Naive thymus-derived CD4-positive, alpha-beta T cell (primary cell): ENCODE measurements at places on chromosomes 6 and 20. TPM values are rescaled to one million over a fixed set of nuclear protein-coding genes. Genes with fewer than 3 reads are reported as not detected.

SPINT3 gene
- not detected for total RNA-seq

GZF1 gene
- 19.6 TPM for total RNA-seq

SULF2 gene
- 0.43 TPM for total RNA-seq

HSF2 gene
- total RNA-seq, result 28.8 TPM

DAAM2 gene
- not detected for total RNA-seq

IMPG1 gene
- total RNA-seq, result not detected

RSPO4 gene
- total RNA-seq, result 0.40 TPM

ENPP3 gene
- total RNA-seq, result 0.51 TPM

ZNF341 gene
- total RNA-seq, result 6.0 and 6.1 TPM in 2 replicates

HLA-DOA gene
- 1.7 and 3.0 TPM in 2 replicates for total RNA-seq

GRCh38 chr6:49964064-49964463 is at the start of gene DEFB114:
DEFB114 (minus strand) TSS chr6:49964164; CDS start chr6:49964105, 59 bp downstream.
- no peaks in the 10 kb centered on the region for H3K36me3 ChIP-seq
- H3K27ac ChIP-seq, result no peak within 1 kb of the TSS
- no peaks in the 10 kb centered on the region for H3K27me3 ChIP-seq
- no peaks in the 10 kb centered on the region for H3K4me1 ChIP-seq
- H3K4me3 ChIP-seq, result no peak within 1 kb of the TSS
- DNase-seq, result no peak

DNA sequence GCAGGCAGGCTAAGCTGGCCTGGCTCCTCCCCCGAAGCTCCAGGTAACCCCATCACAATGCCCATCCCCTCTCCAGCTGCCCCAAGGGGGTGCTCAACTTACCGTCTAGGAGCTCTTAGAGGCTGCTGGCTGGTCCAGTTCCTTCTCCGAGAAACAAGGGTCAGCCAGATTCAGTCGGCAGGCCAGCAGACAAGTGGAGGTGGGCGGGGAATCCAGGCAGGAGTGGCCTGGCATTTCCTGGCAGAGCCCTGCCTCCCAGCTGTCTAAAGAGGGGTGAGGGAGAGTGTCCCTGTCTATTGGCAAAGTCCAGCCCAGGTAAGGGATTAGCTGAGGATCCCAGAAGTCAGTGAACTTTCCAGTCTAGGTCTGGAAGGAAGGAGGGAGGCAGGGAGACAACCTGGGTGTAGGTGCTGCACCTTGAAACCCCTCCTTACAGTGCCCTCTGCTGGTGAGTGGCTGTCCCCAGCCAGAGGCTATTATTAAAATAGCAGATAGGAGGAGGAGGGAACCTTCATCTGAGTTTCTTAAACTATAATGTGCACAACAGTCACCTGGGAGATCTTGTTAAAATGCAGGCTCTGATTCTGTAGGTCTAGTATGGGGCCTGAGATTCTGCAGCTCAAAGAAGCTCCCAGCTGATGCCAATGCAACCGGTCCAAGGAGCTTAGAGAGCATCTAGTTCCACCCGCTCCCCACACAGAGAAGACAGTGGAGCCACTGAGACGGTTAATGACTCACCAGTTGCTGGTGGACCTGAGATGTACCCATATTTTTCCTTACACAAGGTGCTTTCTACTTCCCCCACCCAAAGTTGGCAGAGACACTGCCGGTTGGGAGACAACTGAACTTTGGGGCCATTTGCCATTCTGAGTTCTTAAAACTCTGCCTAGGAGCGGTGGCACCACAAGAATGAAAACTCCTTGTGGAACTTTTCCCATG is at the start of gene UNC5CL:
Gene UNC5CL, minus strand, starts transcription at position 162 of the 939 bp plus-strand sequence. CDS start 4,147 bp downstream, outside the sequence.
- H3K4me1 ChIP-seq, result no peaks in the 10 kb centered on the region
- H3K27me3 ChIP-seq, result no peaks in the 10 kb centered on the region

- no peaks in the 10 kb centered on the region for H3K27me3 ChIP-seq
- H3K4me3 ChIP-seq, result no peak overlapping the region
- no peak for DNase-seq
- H3K36me3 ChIP-seq, result no peaks in the 10 kb centered on the region
- no peak overlapping the region for H3K27ac ChIP-seq
- no peaks in the 10 kb centered on the region for H3K4me1 ChIP-seq
Observed at GRCh38 chr6:138087593-138088325, 19.5 kb downstream of the PERP start.

DNA sequence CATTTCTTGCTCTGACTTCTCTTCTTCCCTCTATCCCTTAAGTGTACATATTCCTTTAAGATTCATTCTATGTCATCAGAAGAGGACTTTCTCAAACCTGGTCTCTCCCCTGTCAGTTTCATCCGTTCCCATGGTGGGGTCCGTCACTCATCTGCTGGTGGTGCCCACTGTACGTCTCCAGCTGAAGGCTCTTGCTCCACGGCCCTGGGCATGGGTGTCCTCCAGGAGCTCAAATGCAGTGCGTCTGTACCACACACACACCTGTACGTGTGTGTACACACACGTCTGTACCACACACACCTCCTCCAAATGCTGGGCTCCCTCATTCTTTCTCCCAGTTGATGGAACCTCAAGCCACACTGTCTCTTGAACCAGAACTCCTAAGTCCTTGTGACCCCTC is 85.6 kb downstream of the CAP2 start:
- no peak for DNase-seq
- H3K27ac ChIP-seq, result no peak overlapping the region
- H3K4me3 ChIP-seq, result no peak overlapping the region

DNA sequence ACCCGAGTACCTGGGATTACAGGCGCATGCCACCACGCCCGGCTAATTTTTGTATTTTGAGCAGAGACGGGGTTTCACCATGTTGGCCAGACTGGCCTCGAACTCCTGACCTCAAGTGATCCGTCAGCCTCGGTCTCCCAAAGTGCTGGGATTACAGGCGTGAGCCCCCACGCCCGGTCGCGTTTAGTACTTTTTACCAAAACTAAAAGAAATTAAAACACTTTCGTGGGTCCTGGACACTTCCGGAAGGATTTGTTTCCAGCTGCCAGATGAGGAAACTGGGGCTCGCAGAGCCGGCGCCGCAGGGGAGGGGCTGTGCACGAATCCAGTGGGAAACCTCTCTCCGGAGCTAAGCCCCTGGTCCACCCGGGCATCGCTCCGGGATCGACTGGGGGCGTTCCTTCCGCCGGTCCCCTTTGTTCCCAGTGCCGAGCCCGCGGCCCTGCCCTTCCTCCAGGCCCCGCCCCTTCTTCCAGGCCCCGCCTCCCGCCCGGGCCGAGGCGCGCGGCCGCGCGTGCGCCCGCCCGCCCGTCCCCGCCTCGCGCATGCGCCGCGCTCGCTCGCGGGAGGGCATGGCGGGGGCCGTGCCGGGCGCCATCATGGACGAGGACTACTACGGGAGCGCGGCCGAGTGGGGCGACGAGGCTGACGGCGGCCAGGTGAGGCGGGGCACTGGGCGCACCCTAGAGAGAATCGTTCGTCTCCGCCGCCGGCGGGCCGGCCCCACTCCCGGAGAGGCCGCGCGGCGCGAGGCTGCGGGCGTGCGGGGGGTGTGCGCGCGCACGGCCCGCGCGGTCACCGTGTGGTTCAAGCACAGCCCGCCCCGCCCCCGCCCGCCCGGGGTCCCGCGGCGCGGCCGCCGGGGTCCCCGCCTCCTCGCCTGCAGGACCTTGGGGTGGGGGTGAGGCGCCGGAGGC is at the start of gene NELFCD:
Gene NELFCD, plus strand, starts transcription at position 546 of the 917 bp plus-strand sequence. Its CDS starts 54 bp downstream, at position 600.
- H3K27ac ChIP-seq, result peak within 1 kb of the TSS; percentile 88
- H3K4me1 ChIP-seq, result peaks cover 24% of the 10 kb centered on the region
- no peaks in the 10 kb centered on the region for H3K36me3 ChIP-seq
- H3K4me3 ChIP-seq, result peak within 1 kb of the TSS; percentile 91
- no peaks in the 10 kb centered on the region for H3K27me3 ChIP-seq

GRCh38 chr6:112881828-112882780 is 535.0 kb downstream of the RFPL4B start:
- DNase-seq, result no peak
- H3K27me3 ChIP-seq, result no peaks in the 10 kb centered on the region
- no peak overlapping the region for H3K27ac ChIP-seq
- no peaks in the 10 kb centered on the region for H3K36me3 ChIP-seq
- H3K4me1 ChIP-seq, result no peaks in the 10 kb centered on the region

DNA sequence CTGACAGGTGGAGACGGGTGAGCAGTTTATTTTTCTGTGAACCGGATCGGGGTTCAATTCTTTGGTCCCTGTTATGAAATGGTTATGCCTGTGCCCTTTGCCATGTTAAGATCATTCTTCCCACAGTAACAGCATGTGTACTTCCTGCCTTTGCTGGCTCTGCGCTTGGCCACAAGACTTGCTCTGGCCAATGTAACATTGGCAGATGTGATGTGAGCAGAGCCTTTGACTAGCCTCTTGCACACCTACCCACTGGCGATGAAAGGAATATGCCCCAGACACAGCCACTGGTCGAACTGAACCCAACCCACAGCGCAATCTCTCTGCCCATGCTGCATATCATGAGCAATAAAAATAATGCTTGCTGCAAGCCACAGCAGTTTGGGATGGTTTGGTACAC is 31.9 kb downstream of the JAG1 start:
- H3K4me3 ChIP-seq, result no peak overlapping the region
- no peaks in the 10 kb centered on the region for H3K36me3 ChIP-seq
- no peak overlapping the region for H3K27ac ChIP-seq
- H3K4me1 ChIP-seq, result no peaks in the 10 kb centered on the region

GRCh38 chr6:11631008-11631407 is 93.5 kb downstream of the TMEM170B start:
- no peak for DNase-seq
- H3K4me1 ChIP-seq, result no peaks in the 10 kb centered on the region
- no peaks in the 10 kb centered on the region for H3K27me3 ChIP-seq
- H3K27ac ChIP-seq, result no peak overlapping the region
- H3K4me3 ChIP-seq, result no peak overlapping the region
- no peaks in the 10 kb centered on the region for H3K36me3 ChIP-seq

DNA sequence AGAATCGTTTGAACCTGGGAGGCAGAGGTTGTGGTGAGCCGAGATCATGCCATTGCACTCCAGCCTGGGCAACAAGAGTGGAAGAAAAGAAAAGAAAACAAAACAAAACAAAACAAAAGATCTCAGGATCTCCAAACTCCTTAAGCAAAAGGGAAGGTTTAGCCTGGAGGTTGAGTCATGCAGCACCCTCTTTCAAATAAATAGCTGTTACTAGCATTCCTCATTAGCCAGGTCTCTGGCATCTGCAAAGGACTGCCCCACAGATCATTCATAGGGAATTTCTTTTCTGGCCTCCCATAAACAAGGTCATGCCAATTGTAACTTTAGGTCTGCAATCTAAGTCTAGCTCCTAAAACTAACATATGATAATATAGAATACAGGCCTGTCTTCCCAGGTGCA is 37.2 kb downstream of the EDN1 start:
- DNase-seq, result no peak
- no peaks in the 10 kb centered on the region for H3K27me3 ChIP-seq
- no peaks in the 10 kb centered on the region for H3K36me3 ChIP-seq
- H3K4me3 ChIP-seq, result no peak overlapping the region
- H3K27ac ChIP-seq, result no peak overlapping the region

GRCh38 chr6:27139756-27140579 is 107.5 kb upstream of the PRSS16 start:
- peak overlapping the region; percentile 74 for H3K4me3 ChIP-seq
- peaks cover 27% of the 10 kb centered on the region for H3K4me1 ChIP-seq
- no peaks in the 10 kb centered on the region for H3K36me3 ChIP-seq
- H3K27ac ChIP-seq, result peak overlapping the region; percentile 86

DNA sequence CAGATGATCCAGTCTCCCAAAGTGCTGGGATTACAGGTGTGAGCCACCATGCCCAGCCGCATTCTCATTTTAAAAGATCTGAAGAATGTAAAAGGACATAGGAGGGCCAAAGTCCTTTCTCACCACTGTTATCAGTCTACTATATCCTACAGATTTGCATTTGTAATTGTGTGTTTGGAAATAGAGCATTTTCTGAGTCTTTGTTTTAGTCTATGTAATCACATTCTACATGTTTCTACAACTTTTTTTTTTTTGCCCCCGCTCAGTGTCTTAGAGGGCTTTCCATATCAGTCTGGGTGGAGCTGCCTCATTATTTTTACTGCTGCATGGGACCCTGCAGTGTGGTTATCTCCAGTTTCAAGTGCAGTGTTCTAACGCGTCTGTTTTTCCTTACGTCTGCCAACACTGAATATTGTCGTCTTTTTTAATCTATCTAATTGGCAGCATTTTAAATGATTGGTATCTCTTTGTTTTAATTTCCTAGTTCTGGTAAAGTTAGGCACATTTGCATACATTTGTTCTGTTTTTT is 7.8 kb downstream of the CUL9 start:
- DNase-seq, result no peak
- no peaks in the 10 kb centered on the region for H3K27me3 ChIP-seq
- H3K27ac ChIP-seq, result no peak overlapping the region
- peaks cover 22% of the 10 kb centered on the region for H3K4me1 ChIP-seq

- no peaks in the 10 kb centered on the region for H3K36me3 ChIP-seq
- no peak overlapping the region for H3K4me3 ChIP-seq
- no peak overlapping the region for H3K27ac ChIP-seq
- no peak for DNase-seq
- H3K4me1 ChIP-seq, result no peaks in the 10 kb centered on the region
- no peaks in the 10 kb centered on the region for H3K27me3 ChIP-seq
Observed at GRCh38 chr6:19569563-19569962, 267.6 kb upstream of the ID4 start.

GRCh38 chr6:89494131-89494793 is 61.3 kb downstream of the ANKRD6 start:
- no peak overlapping the region for H3K4me3 ChIP-seq
- H3K27me3 ChIP-seq, result no peaks in the 10 kb centered on the region
- DNase-seq, result no peak
- H3K27ac ChIP-seq, result no peak overlapping the region

- no peak overlapping the region for H3K27ac ChIP-seq
- no peaks in the 10 kb centered on the region for H3K36me3 ChIP-seq
- peaks cover 4% of the 10 kb centered on the region for H3K4me1 ChIP-seq
- peaks cover 10% of the 10 kb centered on the region for H3K27me3 ChIP-seq
- DNase-seq, result no peak
Observed at GRCh38 chr20:31856516-31856915, 11.1 kb upstream of the FOXS1 start.

DNA sequence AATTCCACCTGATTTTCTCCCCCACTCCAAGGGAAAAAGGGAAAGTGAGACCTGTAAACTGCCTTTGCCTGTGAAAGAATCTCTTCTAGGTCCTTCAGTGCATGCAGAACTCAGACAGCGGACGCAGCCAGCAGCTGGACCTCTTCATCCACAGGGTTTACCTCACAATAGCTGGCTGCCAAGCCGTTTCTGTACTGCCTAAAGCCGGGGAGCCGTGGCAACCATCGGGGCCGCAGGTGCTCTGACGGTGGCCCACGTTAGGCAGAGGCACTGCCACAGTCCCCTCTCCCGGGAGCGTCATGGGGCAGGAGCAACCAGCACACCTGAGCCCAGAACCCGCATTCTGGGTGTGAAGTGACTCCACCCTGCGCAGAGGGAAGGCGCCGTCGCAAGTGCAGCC is 206.1 kb downstream of the TTLL2 start:
- no peak overlapping the region for H3K27ac ChIP-seq
- H3K4me1 ChIP-seq, result no peaks in the 10 kb centered on the region
- H3K36me3 ChIP-seq, result no peaks in the 10 kb centered on the region
- no peak overlapping the region for H3K4me3 ChIP-seq
- no peaks in the 10 kb centered on the region for H3K27me3 ChIP-seq
- DNase-seq, result no peak

- no peaks in the 10 kb centered on the region for H3K27me3 ChIP-seq
- no peak overlapping the region for H3K4me3 ChIP-seq
- no peak overlapping the region for H3K27ac ChIP-seq
- DNase-seq, result no peak
Observed at GRCh38 chr20:61805781-61806180, 259.9 kb downstream of the TAF4 start.

- no peaks in the 10 kb centered on the region for H3K4me1 ChIP-seq
- no peak overlapping the region for H3K4me3 ChIP-seq
- H3K27ac ChIP-seq, result no peak overlapping the region
Observed at GRCh38 chr20:62222266-62222850, 2.3 kb upstream of the HRH3 start.
